ENCODE measurements at places on chromosomes 3 and 15. TPM values are rescaled to one million over a fixed set of nuclear protein-coding genes. Genes with fewer than 3 reads are reported as not detected.

The GP9 gene
- total RNA-seq = not detected

The DUOXA2 gene
- total RNA-seq = not detected

The CDCP1 gene
- total RNA-seq = 5.6 TPM

The SLC6A11 gene
- total RNA-seq = not detected

The PLS1 gene
- total RNA-seq = 0.14 TPM

All from smooth muscle cell of bladder (primary cell).